A673 (cell line): ENCODE measurements at places on chromosomes 16 and 17.

DNA sequence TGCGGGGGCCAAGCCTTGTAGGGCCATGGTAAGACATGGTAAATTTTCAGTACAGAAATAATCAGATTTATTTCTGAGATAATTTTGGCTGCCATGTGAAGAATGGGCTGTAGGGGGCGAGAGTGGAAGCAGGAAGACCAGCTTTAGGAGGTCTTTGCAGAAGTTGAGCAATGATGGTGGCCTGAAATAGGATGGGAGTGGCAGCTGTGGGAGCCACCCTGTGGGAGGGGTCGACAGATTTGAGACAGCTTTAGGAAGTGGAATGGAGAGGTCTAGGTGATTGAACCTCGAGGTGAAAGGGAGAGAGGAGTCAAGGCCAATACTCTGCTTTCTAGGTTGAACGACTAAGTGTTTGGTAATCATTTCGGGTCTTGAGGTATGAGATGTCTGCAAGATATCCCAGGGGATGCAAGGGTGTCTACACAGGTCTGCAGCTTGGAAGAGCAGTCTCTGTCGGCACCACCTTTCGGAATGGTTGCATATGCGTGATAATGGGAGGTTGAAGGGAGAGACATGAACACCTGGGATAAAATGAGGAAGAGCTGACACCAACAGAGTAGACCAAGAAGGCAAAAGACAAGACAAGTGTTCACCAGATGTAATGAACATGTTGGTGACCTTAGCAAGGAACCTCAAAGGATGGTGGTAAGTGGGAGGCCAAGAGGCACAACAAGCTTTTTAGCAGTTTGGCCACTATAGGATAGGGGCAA lies 4.2 kb upstream of the ATXN7L3 start:
- DNase-seq: peak; percentile 77

DNA sequence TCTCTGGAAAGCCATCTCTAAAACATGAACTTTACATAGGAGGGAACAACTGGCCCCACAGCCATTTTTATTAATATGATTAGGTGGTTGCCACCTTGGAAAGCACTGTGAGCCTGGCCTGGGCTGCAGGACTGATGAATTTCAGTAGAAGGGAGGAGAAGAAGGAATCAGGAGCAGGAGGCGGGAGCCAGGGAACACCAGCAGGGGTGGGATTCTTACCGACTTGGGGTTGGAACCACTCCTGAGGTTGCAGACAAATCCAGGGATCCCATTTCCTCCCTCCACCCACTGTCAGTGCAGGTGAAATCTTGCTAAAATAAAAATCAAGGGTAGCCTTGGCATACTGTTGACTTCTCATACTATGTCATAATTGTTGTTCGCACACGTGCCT lies 16.9 kb upstream of the MAP3K14 start:
- DNase-seq: no peak

GRCh38 chr16:11297492-11298142 lies 16.5 kb upstream of the PRM1 start:
- peak; percentile 37 for DNase-seq

- peak; percentile 59 for DNase-seq
Observed at GRCh38 chr17:41329279-41329948, 13.9 kb upstream of the KRTAP17-1 start.

- DNase-seq: no peak
Observed at GRCh38 chr16:3788711-3789374, 71.5 kb upstream of the TRAP1 start.

DNA sequence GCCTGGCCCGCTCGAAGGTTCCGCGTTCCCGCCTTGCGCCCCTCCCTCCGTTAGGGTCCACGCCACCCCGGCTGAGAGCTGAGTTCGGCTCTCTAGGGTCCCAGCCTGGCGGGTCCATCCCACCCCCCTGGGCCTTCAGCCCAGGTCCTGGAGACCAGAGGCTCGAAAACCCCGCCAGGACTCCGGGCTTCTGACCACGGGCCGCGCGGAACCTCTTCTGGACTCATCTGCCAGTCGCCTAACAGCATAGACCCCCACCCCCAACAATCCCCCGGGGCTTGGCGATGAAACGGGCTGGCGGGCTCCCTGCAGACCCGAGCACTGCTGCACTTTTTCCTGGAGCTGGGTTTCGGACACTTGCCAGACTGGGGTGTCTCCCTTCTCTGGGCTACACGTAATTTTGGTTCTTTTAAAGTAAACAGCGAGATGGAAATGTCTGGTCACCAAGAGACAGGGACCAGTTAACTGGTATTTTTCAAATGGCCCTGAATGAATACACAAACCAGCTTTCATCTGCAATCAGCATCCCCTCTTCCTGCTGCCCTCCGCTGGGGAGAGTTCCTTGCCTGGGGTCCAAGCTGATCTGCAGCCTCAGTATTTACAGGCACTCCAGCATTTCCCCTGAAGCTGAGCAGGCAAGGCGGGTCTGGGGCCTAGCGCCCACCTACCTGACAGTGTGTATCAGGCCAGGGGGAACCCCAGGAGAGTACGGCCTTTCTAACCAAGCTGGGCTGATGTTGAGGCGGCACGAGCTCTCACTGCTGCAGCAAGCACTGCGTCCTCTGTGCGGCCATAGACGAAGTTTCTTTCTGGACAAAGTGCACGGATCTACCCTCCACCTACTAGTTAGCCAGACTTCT lies 639 bp upstream of the TRIM65 start:
- no peak for DNase-seq

- DNase-seq: peak; percentile 41
Observed at GRCh38 chr16:2155977-2156848, 631 bp downstream of the TRAF7 start.

- no peak for DNase-seq
Observed at GRCh38 chr17:57762452-57763395, 17.6 kb upstream of the CCDC182 start.

GRCh38 chr16:1899641-1900451 lies 18.4 kb downstream of the HS3ST6 start:
- no peak for DNase-seq

- no peak for DNase-seq
Observed at GRCh38 chr16:83100679-83101078, 473.9 kb downstream of the CDH13 start.

DNA sequence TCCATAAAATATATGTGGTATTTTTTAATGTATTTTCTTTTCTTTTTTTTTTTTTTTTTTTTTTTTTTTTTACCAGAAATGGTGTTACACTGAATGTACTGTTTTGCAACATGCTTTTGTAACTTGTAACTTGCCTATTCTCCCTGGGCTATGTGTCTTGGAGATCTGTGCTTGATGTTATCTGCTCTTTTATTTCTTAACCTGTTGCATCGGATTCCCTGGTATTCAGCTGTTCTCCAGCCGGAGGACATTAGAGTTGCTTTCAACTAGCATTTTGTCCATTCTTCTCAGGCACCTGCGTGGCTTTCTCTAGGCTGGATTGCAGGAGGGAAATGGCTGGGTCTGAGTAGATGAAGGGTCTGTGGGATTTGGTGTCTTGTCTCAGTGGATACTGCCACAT lies 47.4 kb downstream of the KATNIP start:
- no peak for DNase-seq

DNA sequence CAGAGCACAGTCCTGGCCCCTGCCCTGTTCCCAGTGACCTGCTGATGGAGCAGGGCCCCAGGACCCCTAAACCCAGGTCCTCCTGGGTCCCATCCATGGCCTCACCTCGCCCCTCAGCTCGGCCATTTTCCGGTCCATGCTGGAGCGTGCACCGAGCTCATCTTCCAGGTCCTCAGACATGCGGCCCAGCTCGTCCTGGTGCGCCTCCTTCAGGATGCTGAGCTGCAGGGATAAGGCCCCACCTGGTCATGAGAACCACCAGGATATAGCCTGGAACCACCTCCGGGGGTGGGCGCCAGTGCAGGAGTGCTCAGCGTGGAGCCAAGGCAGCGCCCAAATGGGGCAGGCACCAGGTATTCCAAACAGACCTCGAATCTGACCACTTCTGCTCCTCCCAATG lies 17.9 kb downstream of the CCDC102A start:
- no peak for DNase-seq

DNA sequence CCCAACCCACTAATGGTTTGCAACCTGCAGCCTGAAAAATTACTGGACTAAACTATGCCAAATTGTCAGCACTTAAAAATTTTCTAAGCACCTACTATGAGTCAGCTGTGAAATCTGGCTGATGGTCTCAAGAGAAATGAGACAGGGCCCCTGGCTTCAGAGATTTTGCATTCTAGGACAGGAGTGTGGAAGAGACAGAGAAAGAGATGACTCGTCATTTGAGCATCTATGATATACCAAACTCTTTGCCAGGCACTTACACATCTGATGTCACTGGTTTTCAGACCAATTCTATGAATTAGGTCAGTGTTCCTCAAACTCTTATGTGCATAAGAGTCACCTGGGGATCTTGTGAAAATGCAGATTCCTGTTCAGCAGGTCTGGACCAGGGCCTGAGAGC lies 44.4 kb downstream of the CLEC19A start:
- no peak for DNase-seq

DNA sequence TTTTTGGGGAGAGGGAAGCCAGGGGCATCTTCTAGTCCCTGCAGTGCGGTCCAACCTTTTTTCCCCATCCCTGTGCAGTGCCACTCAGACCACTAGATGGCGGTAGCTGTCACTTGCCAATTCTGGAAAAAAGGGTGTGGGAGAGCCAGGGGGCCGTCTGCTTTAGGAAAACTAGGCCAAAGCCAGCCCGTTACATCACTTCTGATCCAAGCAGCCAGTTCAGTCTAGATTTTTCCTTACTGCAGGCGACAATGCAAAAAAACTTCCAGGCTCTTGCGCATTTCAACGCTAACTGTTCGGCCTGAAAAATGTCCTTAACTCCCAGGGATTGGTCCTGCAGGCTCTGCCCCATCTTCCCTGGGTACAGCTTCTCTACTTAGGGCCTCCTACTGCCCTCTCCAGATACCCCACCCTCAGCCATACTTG lies 69.2 kb upstream of the CES5A start:
- DNase-seq: peak; percentile 73

DNA sequence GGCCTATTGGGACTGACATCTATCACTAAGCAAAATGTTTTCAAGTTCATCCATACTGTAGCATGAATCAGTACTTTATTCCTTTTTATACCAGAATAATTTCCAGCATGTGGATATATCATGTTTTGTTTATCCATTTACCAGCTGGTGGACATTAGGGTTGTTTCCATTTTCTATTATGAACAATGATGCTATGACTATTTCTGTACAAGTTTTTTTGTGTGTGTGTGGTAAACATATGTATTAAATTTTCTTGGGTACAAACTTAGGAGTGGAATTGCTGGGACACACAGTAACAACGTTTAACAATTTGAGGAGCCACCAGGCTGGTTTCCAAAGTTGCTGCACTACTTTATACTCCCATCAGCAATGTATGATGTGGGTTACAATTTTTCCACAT lies 91.0 kb downstream of the USP32 start:
- no peak for DNase-seq

DNA sequence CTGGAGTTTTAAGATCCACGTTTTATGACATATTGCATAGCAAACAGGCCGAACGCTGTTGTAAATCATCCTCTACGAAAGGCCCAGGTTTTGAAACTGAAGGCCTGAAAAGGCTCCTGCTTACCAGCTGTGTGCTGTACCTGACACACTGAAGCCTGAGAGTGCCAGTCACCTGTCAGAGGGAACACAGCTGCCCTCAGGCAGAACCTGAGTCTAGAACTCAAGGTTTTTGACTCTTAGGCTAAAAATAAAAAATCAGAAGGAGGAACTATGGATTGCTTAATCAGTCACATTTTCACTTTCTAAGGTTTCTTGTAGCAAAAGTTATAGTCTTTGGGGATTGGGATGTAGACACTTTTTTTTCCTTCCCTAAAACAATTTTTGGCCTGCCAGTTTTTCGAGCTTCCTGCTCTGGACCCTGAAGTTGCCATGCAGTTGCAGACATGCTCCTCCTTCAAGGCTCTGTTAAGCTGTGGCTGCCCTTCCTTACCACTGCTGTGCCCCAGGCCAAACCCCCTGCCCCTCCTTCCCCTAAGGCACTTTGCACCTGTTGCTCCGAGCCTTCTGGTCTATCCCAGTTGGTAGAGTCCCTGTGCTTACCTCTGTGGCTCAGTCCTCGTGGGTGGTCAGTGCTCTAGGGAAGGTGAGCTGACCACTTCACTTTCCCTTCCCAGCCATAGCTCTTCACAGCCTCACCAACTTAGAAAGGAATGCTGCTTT lies 56.6 kb downstream of the TENT4B start:
- no peak for DNase-seq

DNA sequence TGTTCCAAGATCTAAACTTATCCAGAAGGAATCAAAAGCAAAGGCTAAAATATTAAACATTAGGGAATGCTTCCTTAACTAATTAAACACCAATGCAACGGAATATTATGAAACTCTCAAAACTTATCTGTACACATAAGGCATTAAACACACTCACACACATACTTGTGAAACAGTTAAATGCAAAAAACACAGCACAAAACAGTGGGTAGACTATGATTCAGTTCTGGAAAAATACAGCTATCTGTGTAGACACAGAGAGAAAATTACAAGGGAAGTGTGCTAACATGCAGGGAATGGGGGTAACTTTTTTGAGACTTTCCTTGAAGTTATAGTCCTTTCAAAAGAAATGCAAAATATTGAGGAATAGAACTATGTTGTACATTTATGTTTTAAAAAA lies 36.7 kb upstream of the CCL1 start:
- no peak for DNase-seq

DNA sequence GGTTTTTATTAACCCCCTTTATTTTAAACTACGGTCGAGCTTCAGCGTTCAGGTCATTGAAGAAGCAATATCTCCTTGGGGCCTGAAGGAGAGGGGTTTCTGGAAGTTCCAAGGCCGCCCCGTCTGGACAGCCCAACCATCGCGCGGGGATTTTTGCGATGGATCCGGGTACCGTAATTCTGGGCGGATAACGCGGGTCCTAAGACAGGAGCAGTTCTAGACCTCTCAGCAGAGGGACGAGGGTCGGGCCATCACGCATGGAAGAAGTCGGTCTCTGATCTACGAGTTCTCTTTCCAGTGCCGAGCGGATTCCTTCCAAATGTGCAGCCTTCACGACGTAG lies 3.6 kb downstream of the BORCS6 start:
- DNase-seq: no peak

DNA sequence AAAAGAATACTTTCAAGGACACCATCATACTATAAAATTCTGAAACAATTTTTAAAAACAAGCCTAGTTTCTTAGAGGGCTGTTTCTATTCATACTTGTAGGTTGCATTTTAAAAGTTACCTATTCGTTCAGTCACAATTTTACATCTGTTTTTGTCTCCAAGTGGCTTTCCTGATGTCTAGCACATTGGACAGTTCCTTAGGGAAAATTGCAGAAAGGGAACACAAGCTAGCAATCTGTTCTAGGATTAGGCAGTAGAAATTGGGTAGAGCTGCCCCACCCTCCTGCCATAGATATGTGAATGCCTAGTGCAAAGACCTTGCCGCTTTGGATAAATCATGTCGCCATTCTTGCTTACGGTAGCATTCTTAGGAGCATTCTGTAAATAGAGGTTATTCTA lies 358.9 kb downstream of the RBFOX1 start:
- no peak for DNase-seq

- DNase-seq: no peak
Observed at GRCh38 chr16:19936441-19936840, 51.8 kb upstream of the GPRC5B start.

DNA sequence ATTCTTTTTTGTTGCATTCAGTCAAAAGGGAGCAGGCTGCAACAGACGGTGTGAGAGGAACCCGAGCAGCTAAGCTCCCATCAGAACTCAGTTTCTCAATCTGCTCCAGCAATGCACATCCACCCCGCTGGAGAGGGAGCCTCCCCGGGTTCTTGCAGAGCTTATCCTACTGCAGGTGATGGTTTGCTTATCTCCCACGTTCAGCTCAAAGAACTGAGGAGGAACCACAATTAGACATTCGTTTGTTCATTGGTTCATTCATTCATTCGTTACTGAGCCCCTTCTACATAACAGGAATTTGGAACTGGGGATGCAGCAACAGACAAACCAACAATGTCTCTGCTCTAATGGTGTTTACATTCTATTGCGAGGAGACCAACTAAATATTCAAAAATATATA lies 22.2 kb upstream of the ALOX15 start:
- no peak for DNase-seq
